ENCODE measurements at places on chromosomes 2 and 18. TPM values are rescaled to one million over a fixed set of nuclear protein-coding genes. Genes with fewer than 3 reads are reported as not detected.

The M1AP gene
- 1.3 TPM for total RNA-seq

The WNT6 gene
- total RNA-seq = 5.1 TPM

The UGT1A4 gene
- total RNA-seq = 0.56 TPM

The CAPG gene
- 257 TPM for total RNA-seq

GRCh38 chr18:7177116-7177744 is 53.7 kb upstream of the LRRC30 start:
- H3K27me3 ChIP-seq = no peaks in the 10 kb centered on the region
- H3K27ac ChIP-seq = no peak overlapping the region
- H3K4me3 ChIP-seq = no peak overlapping the region

- no peaks in the 10 kb centered on the region for H3K27me3 ChIP-seq
- H3K36me3 ChIP-seq = no peaks in the 10 kb centered on the region
- H3K27ac ChIP-seq = no peak overlapping the region
- H3K4me3 ChIP-seq = no peak overlapping the region
Observed at GRCh38 chr2:166610913-166611305, 116.9 kb upstream of the SCN7A start.

DNA sequence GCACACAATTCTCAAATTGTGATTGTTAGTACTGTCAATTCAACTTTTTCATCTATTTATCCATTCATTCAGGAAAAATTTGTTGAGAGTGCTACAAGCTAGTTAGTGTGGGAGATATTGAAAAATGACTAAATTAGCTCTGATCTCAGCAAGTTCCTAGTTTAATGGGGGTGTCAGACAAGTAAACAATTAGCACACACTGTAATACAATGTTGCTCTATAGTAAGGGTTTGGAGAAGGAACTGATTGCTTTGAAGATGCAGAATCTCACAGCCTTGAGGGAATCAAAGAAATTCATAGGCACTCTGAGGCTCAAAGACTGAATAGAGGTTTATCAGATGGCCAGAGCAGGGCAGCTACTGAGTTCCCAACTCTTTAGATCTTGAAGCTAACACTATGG is 6.8 kb upstream of the CCNYL1 start:
- no peaks in the 10 kb centered on the region for H3K4me1 ChIP-seq
- H3K4me3 ChIP-seq = no peak overlapping the region
- H3K36me3 ChIP-seq = no peaks in the 10 kb centered on the region
- H3K27ac ChIP-seq = no peak overlapping the region
- H3K27me3 ChIP-seq = no peaks in the 10 kb centered on the region
